ENCODE measurements at places on chromosomes 7 and 10. TPM values are rescaled to one million over a fixed set of nuclear protein-coding genes. Genes with fewer than 3 reads are reported as not detected.

DNA sequence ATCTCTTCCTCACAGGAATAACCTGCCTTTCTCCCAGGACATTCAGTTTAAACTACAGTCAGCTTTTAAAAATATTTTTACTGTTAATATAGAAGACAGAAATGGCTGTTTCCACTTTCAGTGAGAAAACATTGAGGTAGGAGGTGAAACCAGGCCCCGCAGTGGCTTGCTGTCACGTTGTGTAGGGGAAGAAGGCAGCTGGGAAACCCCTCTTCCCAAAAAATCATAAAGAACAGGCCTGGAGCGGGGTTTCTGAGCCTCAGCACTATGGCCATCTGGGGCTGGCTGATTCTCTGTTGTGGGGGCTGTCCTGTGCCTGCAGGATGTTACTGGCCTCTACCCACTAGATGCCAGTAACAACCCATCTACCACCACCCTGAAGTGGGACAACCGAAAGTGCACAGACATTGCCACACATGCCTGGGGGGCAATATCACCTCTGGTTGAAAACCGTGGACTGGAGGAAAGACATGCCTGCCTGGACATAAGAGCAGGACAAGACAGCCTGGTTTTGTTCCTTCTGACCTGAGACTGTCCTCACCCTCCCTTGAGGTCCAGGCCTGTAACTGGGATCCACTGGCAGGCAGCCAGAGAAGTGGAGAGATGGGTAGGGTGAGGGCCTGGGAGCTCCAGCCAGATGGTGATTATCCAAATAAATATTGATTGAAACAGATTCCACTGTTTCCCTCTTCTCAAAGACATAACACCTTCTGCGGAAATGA is 43.9 kb downstream of the KCNH2 start:
- no peak for DNase-seq

DNA sequence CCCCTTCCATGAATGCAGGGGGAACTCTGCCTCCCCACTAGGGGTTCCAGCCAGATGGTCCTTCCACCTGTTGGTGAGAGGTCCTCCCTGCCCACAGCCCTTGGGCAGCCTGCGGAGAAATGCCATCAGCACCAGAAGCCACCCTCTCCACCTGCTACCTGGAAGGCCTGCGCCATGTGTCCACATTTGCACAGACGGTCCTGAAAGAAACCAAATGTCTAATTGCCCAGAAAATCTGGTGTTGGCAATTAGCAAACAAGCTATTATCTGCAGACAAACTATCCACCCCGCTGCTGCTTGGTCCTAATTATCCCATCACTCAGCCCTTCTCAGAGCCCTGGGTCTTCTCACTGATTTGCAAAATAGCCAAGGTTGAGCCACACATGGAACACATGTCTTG is 32.3 kb downstream of the HSPA12A start:
- DNase-seq = no peak

RINT1 gene
- 14.2 TPM for total RNA-seq

GRCh38 chr10:9561821-9562505 is 1455.7 kb upstream of the CELF2 start:
- DNase-seq = no peak

DNA sequence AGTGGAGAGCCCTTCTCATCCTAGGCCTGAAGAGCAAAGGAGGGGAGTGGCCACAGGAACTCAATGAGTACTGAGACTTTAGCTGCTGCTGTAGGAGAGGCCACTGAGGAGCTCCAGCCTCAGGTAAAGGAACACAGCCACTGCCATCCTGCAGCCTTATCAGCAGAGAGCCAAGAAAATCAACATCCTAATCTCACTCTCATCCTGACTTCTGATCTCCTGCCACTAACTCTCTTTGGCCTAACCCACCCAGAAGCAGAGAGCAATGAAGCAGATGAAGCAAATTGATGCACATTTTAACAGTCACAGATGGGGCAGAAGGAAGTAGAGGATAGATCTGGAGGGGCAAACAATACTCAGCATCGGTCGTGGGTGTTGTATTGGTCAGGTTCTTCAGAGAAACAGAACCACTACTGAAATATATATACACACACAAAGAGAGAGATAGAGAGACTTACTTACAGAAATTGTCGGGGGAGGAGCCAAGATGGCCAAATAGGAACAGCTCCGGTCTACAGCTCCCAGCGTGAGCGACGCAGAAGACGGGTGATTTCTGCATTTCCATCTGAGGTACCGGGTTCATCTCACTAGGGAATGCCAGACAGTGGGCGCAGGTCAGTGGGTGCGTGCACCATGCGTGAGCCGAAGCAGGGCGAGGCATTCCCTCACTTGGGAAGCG is 297.6 kb downstream of the MTERF1 start:
- no peak for DNase-seq

HOXA4 gene
- 4.5 TPM for total RNA-seq
